ENCODE measurements at places on chromosomes 13 and 19.

DNA sequence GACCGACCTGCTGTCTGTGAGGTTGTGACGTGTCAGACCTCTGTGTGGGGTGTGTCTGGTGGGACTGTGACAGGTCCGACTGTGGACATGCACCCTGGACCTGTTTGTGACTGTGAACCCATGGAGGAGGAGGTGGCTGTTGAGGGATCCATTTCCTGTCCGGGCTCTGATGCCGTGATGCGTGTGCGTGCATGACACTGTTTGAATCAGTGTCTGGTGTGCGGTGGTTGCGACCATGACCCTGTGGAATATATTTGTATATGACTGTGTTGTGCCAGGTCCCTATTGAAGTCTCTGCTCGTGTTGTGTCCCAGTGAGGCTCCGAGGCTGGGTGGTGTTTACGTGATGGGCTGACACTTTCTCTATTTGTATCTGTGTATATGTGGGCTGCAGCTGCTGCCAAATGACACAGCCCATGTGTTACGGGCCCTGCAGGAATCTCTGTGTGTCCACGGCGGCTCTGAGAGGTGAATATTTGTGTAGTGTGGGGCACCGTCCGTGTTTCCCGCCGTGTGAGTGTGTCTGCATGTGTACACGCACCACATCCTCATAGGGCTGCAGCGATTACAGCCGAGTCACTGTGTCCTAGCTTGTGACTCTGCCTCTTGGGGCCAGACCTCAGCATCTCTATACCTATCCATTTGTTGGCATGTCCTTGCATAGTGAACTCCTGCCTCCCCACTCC is 18.3 kb downstream of the CCDC97 start:
- DNase-seq = peak; percentile 85

DNA sequence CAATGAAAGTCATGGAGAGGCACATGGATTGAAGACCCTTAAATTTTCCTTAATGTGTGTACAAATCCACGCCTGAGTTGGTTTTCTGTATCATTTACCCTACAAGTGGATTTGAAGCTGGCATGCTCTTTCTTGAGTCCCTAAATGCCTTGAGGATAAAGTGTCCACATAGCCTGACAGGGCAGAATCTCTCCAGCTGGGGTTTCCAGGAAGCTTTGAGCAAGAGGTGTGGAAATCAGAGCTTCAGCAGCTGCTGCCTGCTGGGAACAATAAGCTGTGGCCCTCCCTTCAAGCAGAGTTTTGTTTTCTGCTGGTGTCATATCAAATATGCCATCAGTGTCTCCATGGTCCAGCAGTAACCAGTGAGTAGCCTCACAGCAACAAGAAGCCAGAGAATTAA is 120.3 kb upstream of the SERTM1 start:
- no peak for DNase-seq

DNA sequence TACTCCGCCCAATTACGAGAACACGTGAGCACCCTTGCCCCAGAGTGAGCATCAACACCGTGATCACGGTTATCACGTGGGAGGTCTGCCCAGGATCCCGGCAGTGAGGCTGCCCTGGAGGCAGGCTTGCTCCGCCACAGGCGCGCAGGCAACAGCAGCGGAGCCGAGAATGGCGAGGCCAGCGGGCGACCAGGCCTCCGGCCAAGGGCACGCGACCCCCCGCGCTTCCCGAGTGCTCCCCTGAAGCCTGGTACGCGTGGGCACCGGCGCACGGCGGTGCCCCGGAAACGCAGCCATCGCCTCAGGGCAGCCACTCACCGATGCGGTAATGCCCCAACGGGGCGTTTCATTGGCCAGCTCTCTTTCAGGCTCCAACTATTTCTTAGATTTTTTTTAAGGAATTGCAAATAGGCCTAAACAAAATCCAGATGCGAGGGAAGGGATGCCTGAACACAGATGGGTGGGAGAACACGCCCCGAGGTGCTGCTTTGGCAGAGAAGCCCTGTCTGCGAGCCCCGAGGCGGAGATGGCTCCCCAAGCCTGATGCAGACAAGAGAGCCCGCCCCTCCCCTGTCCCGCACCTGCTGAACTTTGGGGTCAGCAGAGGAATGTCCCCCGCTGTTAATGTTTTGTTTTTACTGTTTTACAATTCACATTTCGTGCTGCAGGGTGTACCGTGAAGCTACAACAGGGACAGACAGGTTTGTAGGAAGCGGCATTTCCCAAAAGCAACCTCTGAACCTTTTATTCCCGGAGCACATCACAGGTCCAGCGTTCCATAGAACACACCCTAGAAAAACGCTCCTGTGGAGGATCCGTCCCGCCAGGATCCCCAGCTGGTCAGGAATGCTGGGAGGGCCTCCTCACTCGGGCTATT is 132.7 kb downstream of the ZDHHC20 start:
- no peak for DNase-seq

GRCh38 chr13:103104340-103104739 is 38.1 kb upstream of the SLC10A2 start:
- DNase-seq = no peak

DNA sequence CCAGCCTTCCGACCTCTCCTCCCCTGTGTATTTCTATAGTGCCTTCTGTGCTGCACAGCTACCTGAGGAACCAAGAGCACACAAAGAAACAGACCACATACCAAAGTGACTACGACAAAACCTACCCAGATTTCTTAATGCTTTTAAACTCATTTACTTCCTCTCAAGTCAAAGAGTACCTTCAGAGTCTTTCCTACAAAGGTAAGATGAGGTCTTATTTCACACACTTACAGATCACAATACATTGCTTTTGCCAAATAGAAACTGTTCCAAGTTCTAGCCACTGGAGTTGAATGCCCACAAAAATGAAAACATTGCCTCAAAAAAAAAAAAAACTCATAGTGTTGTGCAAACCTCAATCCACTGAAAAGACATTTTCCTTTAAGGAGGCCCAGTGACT is 36.4 kb downstream of the TEX26 start:
- DNase-seq = no peak

- DNase-seq = no peak
These were observed 978 bp downstream of the ZNF446 start for GRCh38 chr19:58477130-58477529.

DNA sequence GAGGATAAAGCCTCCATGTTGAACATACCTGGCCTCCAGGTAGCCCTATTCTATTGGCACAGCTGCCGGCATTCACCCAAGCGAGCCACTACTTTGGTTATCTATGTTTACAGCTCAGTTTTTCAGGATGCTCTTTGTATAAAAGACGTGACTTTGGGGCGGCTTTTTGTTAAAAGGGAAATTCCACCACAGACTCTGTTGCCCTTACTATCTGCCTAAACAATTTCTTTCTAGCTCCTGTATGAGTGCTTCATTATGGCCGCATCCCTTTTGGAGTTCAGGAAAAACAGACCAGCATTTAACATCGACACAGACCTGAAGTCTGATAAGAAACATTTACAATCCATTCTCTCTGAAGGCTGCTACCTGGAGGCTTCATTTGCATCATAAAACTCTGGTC is 9.1 kb upstream of the IGSF23 start:
- DNase-seq = peak; percentile 56

- no peak for DNase-seq
These were observed 11.9 kb upstream of the ATF5 start for GRCh38 chr19:49916839-49917733.

- no peak for DNase-seq
These were observed 25.8 kb downstream of the ABCC4 start for GRCh38 chr13:95275322-95276036.

All from lung microvascular endothelial cell (primary cell).